ENCODE measurements at places on chromosomes 7 and 10.

GRCh38 chr7:25638590-25639244, 410.4 kb upstream of the NPVF start:
- no peak for DNase-seq

DNA sequence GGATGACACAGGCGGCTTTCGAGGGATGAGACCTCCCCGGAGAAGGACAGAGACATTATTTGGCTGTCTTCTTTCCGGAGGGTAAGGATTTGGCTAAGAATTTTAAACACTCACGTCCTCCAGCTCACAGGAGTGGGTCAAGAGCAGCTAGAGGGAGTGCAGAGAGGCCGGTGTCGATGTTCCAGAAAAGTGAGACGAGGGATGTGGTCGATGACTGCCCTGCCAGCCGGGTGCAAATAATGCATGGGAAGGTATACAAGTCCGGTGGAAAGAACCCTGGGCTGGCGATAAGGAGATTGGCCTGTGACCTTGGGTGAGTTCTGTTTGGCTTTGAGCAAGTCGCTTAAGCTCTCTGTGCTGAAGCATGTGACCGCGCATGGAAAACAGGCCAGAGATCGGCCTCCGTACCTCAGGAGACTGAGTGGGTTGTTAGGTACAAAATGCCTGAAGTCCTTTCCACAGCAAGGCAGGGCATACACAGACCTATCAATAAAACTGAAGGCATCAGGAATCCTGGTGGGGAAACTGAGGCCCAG, 149.1 kb downstream of the UBE2H start:
- DNase-seq, result no peak

DNA sequence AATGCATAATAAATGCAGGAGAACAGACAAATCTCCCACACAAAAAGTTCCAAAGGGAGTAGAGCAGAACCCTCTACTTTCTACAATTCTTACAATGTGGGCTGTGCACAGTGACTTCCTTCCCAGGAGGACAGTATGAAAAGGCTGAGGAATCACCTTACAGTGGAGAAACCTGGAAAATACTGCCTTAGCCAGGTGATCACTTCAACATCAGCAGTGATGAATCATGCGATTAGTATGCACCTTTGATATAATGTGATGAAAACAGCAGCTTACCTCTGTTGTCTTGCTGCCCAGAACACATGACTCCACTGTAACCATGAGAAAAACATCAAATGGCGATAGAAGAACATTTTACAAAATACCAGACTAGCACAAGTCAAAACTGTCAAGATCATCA, 329.7 kb upstream of the POM121L12 start:
- DNase-seq, result no peak

DNA sequence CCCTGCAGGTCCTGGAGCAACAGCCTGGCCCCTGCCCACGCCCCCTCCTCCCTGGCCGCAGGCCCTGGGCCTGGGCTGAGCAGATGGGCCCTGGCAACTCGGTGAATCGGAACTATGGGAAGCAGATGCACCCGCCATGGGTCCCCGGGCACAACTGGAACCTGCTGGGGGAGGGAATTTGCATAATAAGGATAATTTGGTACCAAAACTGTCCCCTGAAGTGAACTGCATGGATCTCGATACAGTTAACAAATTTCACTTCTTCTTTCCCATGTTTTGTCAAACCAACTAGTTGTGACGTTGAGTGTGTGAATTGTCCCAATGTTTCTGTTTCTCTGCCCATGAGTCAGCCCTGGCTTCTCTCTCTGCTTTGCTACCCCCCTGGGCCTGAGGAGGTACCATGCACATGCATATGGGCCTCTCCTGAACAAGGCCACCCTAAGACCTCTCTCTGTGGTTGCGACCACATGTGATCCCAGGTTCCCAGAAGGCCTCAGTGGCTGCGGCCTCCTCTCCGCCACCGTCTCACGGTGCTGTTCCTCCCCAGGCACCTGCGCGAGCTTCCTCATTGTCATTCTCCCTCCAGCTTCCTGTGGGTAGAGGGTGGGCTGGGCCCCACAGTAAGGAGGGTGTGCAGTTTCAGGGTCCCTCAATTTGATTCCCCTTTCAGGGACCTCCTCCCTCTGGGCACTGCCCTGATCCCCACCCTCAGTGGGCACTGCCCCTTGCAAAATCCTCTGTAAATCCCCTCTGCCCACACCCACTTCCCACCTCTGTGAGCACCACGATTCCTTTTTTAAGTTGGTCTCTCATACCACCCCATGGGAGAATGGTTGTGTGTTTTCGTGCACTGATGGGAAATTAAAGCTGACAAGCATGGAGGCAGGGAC, 40.0 kb downstream of the FIGNL1 start:
- no peak for DNase-seq

GRCh38 chr10:53898532-53898931, 902.5 kb downstream of the PCDH15 start:
- DNase-seq, result no peak

DNA sequence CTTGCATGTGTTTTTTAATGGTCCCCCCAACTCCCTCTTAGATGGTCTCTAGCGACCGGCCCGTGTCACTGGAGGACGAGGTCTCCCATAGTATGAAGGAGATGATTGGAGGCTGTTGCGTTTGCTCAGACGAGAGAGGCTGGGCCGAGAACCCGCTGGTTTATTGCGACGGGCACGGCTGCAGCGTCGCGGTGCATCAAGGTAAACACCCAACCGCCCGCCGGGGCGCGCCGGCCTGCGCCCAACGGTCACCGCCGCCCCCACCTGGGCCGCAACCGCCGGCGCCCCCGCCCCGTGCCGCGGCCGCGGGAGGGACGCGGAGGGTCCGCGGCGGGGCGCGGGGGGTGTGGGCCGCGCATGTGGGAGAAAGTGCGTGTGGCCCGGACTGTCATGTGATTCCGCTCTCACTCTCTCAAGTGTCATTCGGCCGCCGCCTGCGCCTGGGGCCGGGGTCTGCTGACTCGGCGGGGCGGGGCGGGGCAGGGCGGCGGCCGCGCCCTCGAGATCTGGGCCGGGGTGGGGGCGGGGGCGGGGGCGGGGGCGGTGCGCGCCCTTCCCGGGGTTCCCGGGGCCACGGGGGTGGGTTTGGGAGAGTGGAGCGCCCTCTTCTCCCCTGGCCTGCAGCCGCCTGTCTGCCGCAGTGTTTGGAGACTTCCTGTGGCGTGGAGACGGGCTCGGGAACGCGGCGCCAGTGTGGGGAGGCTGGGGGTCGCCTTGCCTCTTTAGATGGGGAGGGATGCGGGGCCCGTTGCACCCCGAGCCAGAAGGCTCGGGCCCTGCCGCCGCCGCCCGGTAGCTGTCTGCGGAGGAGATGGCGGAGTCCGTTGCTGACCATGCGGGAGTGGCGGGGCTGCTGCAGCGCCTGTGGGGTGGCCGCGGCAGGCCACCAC, 817 bp downstream of the MLLT10 start:
- DNase-seq, result no peak

GRCh38 chr7:40151504-40151903, 16.7 kb downstream of the SUGCT start:
- DNase-seq, result no peak

DNA sequence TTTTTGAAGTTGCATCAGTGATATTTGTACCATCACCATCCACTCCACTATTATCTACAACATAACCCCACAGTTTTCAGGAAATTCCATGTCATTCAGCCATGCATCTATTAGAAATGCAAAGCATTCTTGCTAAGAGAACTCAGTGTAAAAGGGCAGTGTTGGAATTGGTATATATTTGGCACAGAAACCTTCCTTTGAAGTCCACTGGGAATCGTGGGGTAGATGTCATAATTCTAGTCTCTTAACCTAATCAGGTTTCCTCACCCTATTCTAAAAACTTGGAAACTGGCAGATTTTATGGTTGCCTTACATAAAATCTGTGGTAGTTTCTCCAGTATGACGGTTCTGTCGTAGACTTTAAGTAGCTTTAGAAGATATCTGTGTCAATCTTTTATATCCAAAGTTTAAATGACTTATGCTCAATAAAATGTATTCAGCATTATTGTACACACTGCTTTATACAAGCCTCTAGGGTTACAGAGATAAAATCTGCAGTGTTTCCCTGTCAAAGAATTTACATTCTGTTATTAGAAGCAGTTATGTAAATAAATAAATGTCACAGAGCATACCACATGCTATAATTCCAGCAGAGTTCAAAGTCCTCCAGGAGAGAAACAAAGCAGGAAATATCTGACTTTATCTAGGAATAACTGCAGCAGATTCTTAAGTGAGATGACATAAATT, 704.4 kb upstream of the CELF2 start:
- no peak for DNase-seq

DNA sequence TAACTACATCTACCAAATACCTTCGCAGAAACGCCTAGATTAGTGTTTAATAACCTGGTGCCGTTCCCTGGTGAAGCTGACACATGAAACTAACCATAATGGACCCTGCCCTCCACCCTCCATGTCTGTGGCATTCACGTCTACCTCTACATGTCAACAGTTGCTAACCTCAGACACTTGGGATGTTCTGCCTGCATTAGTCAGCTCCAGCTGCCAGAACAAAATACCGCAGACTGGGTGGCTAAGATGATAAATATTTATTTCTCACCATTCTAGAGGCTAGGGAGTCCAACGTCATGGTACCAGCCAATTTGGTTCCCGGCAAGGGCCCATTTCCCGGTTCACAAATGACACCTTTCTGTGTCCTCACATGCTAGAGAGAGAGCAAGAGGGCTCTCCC, 118.5 kb upstream of the CHST15 start:
- DNase-seq, result no peak

DNA sequence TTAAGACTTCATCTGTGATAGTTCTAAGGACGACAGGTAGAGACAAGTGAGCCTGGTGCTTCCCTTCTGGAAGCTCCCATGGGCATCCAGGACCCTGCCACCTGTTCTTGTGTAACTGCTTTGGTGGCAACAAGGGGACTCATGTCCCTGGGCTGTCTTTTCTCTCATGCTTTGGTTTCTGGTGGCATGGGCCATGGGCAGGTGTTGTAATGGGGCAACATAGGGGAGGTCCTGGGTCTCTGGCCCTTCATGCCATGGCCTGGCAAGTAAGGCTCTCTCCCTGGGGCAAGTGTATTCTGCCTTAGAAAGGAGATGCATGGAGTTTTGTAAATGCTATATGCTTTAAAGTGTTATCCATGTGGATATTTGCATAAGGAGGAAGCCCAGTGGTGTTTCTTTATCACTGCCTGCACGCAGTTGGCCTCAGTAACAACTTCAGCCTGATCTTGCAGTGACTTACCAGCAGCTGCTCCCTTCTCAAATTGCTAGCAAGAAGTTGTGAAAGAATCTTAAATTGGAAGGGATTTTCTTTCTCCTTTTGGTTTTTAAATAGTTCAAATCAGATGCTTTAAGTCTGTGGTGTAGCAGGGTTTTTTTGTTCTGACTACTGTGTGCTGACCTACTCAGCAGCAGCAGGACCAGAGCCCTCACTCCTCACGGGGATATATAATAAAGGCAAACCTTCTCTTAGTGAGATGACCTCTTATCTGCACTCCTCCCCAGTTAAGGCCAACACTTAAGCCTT, 39.9 kb downstream of the OGDH start:
- DNase-seq, result no peak

DNA sequence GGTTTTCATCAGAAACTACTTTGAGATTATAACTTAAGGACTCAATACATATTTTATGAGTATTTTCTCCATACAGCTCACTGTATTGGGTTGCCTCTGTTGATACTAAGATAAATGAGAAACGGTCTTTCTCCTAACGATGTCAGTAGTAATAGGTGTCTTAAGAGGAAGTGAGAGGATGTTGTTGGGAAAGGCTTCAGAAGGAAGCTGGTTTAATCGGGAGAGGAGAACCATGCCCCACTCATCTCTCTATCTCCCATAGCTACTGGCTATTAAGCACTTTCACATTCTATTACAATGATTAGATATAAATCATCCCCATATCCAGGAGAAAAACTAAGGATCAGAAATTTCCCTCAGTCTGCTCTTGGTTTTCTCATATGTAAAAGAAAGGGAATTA, 2.0 kb downstream of the CLEC5A start:
- DNase-seq, result no peak

DNA sequence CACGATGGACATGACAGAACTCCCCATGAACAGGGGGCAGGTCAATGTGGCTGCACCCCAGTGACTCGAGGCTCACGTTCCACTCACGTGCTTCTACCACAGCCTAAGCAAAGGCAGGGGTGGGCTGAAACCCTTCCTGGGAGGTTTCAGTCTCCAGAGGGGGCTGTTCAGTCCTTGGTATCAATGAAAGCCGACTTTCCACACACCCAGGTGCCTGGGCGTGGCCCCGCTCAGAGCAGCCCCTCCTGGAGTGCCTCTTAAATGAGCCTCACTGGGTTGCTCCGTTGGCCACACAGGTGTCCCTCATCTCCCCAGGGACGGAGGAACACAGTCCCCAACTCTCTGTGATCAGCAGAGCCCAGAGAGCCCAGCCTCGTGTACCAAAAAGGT, 90.5 kb upstream of the PDGFA start:
- DNase-seq, result no peak

- DNase-seq, result no peak
Observed at GRCh38 chr10:120735773-120736371, 115.3 kb upstream of the WDR11 start.

DNA sequence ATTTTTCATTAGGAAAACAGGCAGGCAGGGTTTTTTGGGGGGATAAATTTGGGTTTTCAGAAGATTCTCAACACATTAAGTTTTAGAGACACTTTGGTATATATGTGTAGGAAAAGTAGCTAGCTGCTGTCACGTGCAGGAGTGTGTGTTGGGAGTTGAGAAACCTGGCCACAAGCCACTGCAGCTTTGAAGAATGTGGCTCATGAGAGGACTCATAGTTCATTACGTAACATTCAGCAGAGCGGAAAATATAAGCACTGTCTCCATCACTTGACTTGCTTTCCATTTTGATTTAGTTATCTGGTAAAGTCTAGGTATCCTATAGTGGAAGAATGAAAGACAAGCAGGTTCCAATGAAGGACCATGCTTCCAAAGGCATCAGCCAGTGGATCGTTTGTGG, 31.2 kb downstream of the SMNDC1 start:
- DNase-seq, result no peak

DNA sequence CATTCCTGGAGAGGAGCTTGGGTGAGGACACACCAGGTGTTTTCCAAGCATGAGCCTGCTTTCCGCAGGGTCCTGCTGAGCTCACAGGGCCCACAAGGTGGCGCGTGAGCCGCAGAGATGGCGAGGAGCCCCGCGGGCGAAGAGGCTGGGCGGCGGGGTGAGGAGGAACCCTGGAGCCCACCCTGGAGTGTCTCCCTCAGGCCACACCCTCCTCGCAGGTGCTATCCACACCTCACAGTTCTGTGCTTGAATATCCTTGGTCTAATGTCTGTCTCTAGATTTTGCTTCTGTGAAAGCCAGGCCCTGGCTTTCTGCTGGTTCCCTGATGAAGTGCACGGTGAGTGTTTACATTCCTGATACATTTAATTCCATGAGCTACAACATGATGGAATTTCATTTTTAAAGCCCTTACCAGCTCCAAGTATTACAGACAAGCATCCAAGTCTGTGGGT, 433.6 kb downstream of the ACTR3B start:
- DNase-seq, result no peak

GRCh38 chr10:33571616-33572015, 237.1 kb upstream of the NRP1 start:
- DNase-seq, result no peak

DNA sequence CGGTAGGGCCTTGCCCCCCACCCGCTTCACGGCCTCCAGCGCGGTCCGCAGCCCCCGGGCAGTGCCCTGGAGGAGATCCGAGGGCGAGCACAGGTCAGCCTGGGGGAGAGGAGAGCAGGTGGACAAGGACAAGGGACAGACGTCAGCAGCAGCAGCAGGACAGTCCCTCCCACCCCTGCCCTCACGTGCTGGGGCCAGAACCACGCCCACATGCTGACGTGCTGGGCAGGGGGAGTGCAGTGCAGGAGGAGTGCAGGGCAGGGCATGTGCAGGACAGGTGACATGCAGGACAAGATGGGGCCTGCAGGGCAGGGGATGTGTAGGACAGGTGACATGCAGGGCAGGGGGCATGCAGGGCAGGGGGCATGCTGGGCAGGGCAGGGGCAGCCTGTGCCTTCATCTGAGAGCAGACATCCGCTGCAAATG, 1.5 kb upstream of the SAP25 start:
- no peak for DNase-seq
